ENCODE measurements at places on chromosomes 6 and 20.

GRCh38 chr6:107957909-107958688 lies at the start of gene SEC63:
Gene SEC63 (minus strand): TSS chr6:107958208. CDS start chr6:107958009, 199 bp downstream.
- peak; percentile 96 for DNase-seq

DNA sequence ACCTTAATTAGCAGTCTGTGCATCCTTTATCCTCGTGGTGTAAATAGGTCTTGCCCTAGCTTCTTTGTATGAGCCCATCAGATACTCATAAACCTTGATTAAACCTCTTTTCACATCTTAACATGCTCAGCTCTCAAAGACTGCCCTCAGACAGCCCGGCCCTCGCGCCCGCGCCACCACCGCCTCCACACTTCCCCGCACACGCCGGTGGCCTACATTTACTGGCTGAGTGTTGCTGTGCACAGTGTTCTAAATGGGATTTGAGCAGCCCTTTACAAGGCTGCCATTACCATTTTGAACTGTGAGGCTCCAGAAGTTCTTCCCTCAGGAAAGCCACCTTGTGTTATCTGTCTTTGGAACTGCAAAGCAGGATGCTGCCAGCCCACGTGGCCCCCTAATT lies 63.0 kb upstream of the INSM1 start:
- no peak for DNase-seq

DNA sequence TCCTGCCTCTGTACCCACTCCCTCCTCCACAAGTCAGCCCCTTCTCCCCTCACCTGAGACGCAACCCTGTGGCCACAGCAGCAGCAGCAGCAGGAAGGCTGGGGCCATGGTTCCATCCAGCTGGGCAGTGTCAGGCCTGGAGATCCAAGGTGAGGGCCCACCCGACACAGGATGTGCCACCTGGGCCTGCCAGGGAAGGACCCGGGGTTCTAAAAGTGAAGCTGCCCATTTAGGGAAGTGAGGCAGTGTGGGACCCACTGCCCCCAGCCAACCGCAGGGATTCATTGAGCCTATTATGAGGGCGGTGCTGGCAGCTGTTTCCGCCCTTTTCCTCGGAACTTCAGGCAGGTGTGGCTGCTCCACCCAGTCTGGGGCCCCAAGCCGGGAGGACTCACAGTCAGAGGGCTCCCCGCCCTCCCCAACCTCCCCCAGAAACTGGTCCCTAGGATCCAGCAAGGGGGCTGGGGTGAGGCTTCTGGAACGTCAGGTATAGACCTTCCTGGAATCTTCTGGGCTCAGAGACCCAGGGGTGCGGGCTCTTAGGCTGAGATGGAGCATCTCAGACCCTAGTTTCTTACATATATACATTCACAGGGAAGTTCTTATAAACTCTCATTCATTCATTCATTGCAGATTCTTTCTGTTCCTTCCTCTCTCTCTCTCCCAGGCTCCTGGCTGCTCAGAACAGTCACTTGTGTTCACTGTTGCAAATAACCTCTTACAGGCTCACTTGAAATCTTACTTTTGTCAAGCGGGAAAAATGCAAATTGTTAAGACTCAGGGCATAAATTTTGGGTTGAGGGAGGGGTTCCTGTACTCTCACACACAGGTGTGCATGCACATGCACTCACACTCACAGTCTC lies at the start of gene TREML2:
TREML2 (minus strand) TSS at position 249 of the 863 bp plus-strand sequence; CDS start at position 108, 141 bp downstream.
- DNase-seq = no peak

DNA sequence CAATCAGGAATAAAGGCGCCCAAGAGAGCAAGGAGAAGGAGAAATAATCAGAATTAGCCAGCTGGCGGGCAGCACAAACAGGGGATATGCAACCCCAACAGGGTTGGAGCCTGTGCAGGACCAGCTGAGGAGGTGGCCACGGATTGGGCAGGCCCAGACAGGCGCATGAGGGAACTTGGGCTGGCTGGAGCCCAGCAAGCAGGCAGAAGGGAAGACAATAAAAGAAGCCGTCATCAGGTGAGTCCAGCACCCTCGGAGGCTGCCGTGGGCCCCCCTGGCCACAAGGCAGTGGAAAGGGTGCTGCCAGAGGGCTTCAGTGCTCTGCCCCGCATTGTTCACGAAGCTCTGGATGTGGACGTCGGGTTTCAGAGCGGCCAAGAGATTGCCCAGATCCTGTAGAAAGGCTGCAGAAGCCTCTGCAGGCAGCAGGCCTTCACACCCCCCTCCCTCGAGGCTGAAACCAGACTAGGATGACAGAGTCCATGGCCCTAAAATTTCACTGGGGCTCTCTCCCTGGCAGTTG lies 28.4 kb upstream of the MAFB start:
- no peak for DNase-seq

- no peak for DNase-seq
These were observed 19.6 kb upstream of the SYNCRIP start for GRCh38 chr6:85662251-85662650.

All from stimulated activated CD8-positive, alpha-beta memory T cell treated with anti-CD3 and anti-CD28 coated beads, Interleukin-4, amount 100 ng/mL, for 24 hours (primary cell).